ACHN (cell line): ENCODE measurements at places on chromosomes 3 and 15.

DNA sequence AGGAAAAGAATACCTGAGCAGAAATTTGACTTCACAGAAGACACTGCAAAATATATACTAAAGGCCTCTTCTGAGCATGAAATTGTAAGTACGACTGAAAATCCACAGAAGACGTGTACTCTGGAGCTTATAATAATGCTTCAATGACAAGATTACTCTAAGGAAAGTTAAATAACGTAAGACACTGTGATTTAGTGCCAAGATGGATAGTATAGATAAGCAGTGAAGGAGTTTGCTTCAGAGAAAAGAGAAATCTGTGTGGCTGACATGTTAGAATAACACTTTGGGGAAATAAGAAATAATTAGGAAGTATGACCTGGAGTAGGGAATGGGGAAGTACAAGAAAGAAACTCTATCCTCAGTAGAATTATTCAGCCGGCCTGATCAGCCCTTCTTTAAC, 28.9 kb downstream of the ALDH1A2 start:
- no peak for DNase-seq

DNA sequence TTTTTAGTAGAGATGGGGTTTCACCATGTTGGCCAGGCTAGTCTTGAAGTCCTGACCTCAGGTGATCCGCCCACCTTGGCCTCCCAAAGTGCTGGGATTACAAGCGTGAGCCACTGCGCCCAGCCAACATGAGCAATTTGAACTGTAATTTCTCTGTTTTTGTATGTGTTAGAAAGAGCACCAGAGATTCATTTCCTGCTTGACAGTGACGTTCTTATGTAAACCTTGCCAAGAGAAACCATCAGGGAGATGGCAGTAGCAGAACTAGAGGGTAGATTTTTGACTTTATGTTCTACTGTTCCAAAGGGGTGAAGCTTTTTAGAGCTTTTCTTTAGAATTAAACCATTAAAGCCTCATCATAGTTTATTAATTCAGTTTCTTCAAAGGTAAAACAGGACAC, 148.1 kb upstream of the UMPS start:
- DNase-seq: no peak

- DNase-seq: peak; percentile 33
Observed at GRCh38 chr3:195522254-195523023, 20.7 kb downstream of the PPP1R2 start.

GRCh38 chr15:79208179-79208578, 74.3 kb upstream of the ANKRD34C start:
- DNase-seq: no peak

GRCh38 chr3:130990282-130990681, 36.3 kb downstream of the ASTE1 start:
- no peak for DNase-seq

- no peak for DNase-seq
Observed at GRCh38 chr3:41259449-41260062, 60.3 kb downstream of the CTNNB1 start.

DNA sequence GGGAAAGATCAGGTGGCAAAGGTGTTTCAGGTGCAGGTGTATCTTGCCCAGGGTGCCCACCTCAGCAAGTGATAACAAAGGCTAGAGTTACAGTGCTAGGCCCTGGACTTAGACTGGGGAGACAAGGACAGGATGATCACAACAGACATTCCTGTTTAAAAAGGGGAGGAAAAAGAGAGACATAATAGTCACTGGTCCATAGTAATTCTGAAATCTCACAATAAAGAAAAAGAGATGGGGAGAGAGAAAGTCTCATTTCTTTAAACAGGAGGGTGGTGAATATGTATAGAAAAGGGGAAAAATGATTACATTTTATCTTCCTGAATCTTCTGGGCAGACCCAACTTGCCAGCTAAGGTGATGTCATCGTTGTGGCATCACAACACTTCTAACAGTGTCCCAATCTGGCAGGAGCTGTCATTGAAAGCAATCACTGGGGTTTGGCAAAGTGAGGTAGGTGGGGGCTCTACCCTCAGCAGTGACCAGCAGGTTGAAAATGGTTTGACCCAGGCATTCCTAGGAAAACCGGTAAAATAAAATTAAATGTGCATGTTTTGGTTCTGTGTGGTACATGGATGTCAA, 99.5 kb downstream of the ZNF621 start:
- no peak for DNase-seq

GRCh38 chr15:40424483-40425115, 16.2 kb upstream of the BAHD1 start:
- no peak for DNase-seq

DNA sequence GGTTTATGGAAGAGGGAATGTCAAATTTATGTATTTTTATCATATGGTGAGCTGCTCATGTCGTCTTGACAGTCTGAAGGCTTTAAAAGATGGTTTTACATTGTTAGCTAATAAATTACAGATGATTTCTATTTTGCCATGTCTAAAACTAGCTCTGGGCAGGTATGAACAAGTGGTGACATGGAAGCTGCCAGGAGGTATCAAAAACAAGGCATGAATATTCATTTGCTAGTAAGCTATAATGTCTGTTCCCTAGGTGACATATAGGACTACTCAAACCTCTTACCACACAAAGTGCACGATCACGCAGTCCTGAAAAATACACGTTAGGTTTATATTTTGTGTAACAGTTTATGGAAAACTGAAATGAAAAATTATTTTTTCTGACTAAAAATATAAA, 34.8 kb downstream of the ST3GAL6 start:
- DNase-seq: no peak

DNA sequence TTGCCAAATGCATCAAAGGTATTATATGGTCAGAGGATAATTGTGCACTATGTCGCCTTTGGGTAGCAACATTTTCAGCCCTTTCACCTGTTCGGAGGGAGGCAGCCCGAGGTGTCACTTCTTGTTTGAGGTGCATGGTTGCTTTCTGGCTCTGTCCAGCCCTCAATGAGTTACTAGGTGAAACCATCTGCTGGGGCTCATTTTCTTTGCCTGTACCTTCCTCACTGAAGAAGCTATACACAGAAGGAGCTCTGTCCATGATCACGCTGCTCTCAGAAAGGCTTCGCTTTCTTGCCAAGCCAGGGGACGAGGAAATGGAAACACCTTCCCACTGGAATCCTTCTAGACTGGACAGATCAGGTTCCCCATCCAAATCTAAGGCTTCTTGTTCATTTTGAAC, 42.7 kb downstream of the ZNF106 start:
- DNase-seq: no peak

- no peak for DNase-seq
Observed at GRCh38 chr3:152885076-152885475, 50.1 kb downstream of the P2RY1 start.

DNA sequence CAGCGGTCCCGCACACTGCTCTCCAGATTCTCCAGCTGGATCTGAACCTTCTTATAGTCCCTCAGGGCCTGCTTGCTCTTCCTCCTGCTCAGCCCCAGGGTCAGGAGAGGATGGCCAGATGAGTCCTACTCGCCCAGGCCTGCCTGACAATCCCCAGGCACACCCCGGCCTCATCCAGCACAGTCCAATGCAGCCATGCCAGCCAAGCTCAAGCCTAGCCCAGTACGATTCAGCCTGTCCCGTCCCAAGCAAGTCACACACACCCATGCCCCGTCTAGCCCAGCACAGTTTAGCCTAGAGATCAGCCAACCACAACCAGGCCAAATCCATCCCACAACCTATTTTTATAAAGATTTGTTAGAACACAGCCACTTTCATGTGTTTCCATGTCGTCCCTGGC, 16.8 kb downstream of the PLXNB1 start:
- no peak for DNase-seq

DNA sequence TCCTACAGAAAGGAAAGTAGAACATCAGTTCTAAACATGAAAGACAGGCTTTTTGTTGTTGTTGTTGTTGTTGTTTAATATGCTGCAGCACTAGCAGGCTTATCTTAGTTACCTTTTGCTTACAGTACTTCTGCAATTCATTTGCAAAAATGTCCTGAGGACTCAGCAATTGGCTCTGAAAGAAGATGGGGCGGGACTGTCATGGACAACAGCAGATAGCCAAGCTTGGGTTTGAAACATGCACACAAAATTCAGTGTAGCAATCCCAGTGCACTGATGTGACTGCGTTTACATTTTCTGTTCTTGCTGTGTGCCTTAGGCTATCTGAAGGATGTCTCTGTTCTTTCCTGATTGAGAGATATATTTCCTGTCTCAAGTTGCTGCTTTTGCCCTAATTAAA, 9.2 kb downstream of the UNC13C start:
- no peak for DNase-seq

- DNase-seq: no peak
Observed at GRCh38 chr15:55084673-55085072, 112.1 kb downstream of the RSL24D1 start.

DNA sequence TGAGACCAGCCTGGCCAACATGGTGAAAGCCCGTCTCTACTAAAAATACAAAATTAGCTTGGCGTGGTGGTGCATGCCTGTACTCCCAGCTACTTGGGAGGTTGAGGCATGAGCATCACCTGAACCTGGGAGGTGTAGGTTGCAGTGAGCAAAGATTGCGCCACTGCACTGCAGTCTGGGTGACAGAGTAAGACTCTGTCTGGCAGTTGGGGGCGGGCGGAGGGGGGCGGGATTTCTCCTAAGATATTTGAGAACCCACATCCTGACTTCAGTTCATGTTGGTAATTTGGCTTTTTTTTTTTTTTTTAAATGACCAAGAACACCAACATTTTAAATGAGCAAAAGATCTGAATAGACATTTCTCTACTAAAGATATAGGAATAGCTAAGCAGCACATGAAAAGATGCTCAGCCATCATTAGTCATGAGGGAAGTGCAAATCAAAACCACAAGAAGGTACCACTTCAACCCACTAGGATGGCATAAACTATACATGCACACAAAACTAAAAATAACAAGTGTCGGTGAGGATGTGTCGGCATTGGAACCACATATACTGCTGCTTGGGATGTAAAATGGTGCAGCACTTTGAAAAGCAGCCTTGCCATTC, 75.6 kb upstream of the LMOD3 start:
- DNase-seq: no peak

DNA sequence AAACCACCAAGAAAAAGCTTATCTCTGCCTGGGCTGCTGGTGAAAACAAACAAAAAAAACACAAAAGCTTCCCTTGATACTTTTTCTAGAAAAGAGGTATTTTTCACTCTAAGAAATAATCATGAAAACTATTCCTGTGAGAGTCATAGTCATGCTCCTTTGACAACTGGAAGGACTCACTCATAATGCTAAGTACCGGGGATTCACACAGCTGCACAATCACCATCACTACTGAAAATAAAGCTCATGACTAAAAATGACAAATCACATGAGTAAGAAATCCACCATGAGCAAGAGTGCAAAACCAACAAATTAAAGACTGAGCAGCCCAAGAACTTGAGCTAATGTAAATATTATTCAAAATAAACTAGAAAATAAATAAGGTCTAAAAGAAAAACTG, 10.6 kb upstream of the POU1F1 start:
- DNase-seq: no peak

DNA sequence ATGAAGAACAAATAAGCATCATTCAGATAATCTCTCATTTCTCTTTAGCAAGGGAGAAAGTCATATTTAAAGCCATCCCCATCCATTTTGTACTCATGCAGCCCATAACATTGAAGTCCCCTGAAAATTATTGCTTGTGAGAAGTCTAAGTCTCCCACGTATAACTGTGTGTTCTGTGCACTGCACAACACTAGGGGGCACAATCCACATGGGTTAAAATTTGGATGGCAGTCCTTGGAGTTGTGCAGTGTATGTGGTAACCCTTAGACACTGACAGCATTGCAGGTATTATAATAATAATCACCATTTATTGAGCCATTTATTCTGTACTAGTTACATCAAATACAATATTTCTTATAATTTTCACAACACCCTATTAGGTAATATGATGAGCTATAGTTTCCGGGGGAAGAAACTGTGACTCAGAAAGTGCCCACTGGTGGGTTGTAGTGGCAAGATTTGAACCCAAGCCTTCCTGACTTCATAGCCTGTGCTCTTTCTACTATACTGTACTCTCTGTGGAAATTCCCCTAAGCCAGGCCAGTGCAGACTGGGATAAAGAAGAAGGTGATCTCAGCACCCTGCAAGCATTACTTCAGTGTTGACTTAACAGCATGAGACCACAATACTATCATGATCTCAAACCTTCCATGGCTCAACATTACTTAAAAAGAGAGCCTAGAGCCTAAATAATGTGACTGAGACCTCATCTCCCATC, 15.7 kb downstream of the KCNAB1 start:
- DNase-seq: peak; percentile 1

GRCh38 chr15:80467311-80467714, 63.1 kb downstream of the ARNT2 start:
- DNase-seq: no peak

DNA sequence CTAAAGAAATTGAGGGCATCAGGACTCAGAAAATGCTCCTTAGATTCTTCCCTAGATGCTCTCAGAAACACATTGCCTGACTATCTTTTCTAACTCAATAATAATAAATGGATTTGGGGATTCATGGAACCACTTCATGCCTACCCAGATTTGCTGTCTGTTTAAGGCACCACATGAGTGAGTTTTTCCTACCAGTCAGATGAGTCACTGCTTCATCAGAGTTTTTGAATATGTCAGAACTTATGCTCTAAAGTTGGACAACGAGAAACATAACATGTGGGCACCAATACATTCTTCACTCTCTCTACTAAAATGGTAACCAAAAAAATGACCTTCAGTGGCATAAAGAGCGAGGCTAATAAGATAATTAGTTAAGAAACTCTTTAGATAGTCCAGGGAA, 1135.1 kb downstream of the TUSC7 start:
- peak; percentile 34 for DNase-seq

DNA sequence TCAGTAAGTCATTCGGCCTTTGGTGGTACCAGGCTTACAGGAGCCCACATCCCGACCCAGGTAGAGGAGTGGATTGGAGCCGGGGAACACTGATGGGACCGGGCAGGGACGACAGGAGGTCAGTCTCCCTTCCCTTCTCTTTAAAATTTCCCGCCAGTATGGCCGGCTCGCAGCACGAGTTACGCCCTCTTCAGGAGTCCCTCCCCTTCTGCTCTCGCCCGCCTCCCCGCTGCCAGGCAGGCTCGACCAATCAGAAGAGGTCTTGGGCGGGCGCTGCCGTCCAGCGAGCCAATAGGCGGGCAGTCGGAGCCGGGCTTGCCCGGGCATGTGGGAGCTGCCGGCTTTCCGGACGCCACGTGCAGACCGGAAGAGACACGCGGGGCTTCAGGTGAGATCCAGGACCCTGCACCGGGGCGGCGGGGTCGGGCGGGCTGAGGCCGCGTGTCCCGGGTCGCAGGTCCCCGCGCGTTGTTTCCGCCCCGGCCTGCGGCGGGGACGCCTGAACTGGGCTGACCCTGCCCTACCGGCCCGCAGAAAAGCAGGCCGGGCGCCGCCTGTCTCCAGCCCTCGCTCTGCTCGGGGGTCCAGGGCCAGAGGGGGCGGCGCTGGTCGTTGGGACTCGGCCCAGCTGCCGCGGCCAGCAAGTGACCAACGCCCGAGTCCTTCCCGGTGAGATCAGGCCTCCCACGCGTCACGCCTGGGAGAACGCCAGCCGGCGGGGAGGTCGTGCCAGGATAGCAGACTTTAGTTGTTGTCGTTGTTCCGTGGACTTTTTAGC, at the start of gene AEN:
TSS of gene AEN (plus strand) at position 346 of the 778 bp plus-strand sequence. CDS start 4,870 bp downstream, outside the sequence.
- peak; percentile 94 for DNase-seq
